ENCODE measurements at places on chromosomes 6 and 20. TPM values are rescaled to one million over a fixed set of nuclear protein-coding genes. Genes with fewer than 3 reads are reported as not detected.
A peak's percentile ranks its signal among the peaks of the same experiment; 100 is the strongest.

DNA sequence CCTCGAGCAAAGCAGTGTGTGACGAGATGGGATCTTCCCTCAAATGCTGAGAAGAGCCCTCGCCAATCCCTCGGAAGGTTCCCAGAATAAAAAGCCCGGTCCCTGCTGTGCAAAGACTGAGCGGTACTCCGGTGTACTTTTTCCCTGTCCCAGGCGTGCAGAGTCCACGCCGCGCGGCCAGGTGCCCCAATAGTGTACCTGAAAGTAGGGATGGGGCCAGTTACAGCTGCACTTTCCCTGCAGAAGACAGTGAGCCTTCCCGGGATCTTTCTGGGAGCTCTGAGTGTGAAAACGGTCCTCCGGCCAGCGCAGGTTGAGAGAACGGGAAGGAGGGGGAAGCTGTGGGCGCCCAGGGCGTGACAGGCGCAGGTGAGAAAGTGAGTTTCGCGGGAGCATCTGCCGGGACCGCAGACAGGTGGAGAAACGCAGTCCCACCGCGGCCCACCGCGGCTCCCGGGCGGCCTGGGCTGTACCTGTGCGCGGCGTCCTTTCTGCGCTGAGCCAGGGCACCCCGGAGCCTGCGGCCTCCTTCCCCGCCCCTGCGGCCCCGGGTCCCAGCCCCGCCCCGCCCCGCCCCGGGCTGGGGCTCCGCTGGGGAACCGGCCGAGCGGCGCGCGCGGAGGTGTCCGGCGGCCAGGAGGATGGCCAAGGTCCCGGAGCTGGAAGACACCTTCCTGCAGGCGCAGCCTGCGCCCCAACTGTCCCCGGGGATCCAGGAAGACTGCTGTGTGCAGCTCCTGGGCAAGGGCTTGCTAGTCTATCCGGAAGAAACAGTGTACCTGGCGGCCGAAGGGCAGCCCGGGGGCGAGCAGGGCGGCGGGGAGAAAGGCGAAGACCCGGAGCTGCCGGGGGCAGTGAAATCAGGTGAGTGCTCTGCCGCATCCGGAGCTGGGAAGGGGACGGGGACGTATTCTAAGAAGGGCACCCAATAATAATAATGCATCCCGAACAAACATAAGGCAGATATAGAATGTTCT lies at the start of gene RFX6:
Gene RFX6 (plus strand): TSS at position 608 of the 977 bp plus-strand sequence. CDS start 34 bp downstream, at position 642.
- no peak for DNase-seq

DNA sequence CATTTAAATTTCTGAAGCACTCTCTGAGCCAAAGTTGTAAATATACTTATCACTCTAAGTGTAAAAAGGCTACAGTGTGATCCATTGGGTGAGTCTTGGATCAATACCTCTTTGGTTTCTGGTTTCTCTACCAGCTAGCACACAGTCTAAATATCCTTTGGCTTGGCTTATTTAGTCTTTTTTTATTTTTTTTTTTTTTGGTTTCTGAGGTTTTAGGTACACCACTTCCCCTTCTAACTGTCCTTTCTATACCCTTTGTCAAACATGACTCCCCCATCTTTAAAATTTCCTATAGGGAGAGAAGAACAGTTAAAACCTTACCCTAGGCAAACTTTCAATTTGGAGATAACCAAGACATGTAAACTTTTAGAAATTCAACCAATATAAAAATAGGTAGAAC lies 379.0 kb downstream of the PHF3 start:
- no peak for DNase-seq

DNA sequence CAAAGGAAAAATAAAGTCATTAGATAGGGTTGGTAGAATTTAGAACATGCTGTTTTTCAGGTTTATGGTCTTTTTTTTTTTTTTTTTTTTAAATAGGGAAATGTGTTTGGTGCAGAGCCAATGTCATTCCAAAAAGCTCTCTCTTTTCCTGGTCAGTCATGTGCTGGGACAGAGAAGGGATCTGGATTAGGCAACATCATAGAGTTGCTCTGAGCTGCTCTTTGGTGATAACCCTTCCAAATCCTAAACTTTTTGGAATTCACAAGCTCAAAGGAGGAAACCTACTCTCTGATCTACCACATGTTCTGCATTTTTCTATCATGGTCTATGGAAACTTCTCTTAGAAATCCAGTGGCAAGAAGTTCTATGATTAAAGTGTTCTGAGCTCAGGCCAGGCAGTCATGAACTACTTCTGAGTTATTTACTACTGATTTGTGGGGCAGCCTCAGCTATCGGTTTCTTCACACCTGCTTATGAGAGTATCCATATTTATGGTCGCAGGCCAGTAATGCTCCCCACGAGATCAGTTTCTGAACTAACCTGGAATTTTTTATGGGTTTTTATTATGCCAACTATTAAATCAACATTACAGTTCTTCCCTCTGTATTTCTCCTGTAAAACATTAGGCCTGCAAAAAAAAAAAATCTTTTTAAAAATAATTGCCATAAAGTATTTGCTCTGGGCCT lies 4.8 kb downstream of the EDN1 start:
- no peak for DNase-seq

DNA sequence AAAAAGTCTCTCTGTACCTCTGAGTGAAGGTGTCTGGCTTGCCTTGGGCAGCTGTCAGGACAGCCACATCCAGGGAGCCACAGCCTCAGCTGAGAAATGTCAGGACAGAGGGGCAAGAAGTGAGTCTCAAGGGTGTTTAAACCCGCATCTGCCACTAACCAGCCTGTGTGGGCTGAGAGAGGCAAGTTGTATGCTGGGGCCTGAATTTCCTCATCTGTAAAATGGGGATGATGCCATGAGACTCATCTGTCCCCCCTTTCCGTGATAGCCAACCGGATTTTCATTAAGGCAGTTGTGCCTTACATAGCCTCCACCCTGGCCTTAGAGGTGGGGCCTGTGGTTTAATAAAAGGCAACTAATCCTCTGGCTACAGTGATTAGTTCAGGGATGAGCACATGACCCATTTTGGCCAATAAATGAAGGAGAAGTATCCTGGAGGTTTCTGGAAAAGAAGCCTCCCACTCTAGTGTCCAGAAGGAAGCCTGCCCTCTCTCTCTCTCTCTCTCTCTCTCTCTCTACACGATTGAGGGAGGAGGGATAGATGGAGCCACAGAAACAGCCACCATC lies 79.3 kb downstream of the BMP7 start:
- no peak for DNase-seq

- peak; percentile 91 for DNase-seq
These were observed 58.9 kb downstream of the ZNF831 start for GRCh38 chr20:59222253-59223181.

Gene TAGAP
- total RNA-seq, result 0.75 TPM

GRCh38 chr6:157486572-157486971 lies 105.6 kb downstream of the ZDHHC14 start:
- no peak for DNase-seq

Gene FABP7
- not detected for total RNA-seq

DNA sequence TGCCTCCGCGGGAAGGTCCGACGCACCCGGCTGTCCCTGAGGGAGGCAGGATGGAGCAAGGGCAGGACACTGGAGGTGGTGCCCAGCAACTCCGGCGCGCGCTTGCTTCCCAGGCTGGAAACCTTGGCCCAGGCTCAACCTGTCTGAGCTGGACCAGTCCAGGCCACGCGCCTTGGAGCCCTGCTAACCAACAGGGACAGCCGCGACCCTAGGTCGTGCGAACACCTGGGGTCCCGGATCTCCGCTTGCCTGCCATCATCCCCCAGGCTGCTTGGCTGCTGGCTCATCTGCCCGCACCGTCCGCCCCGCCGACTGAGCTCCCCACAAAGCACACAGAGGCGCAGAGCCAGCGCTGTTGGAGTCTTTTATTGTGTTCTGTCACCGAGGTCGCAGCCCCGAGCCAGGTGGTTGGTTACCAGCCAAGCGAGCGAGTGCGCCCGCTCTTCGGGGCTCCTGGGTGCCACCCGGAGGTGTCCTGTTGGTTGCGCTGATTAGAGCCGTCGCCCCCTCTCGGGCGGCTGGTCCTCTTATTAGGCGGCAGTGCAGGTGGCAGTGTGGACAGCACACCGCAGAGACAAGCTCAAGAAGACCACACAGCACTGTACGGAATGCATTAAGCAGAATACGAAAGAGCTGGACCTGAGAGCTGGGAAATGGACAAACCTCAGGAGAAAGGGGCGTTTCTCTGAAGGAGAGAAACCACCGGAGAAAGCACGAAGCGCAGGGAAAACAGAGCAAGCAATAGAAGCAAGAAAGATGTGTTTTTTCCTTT lies 3.8 kb downstream of the COL12A1 start:
- no peak for DNase-seq

GRCh38 chr6:122998403-122998975 lies 2.5 kb downstream of the CLVS2 start:
- no peak for DNase-seq

- no peak for DNase-seq
These were observed 29.7 kb downstream of the CHMP4B start for GRCh38 chr20:33840759-33841435.

GRCh38 chr20:46349035-46349741 lies 40.9 kb upstream of the CDH22 start:
- DNase-seq, result no peak

GRCh38 chr6:142395768-142396231 lies 94.0 kb downstream of the ADGRG6 start:
- no peak for DNase-seq

GRCh38 chr6:15023448-15023847 lies 222.4 kb upstream of the JARID2 start:
- DNase-seq, result no peak

Gene BMP6
- total RNA-seq, result 2.9 TPM
